Stimulated activated CD8-positive, alpha-beta memory T cell treated with anti-CD3 and anti-CD28 coated beads, Interleukin-4, amount 100 ng/mL, for 4 hours (primary cell): ENCODE measurements at places on chromosomes 7 and 10.
A peak's percentile ranks its signal among the peaks of the same experiment; 100 is the strongest.

DNA sequence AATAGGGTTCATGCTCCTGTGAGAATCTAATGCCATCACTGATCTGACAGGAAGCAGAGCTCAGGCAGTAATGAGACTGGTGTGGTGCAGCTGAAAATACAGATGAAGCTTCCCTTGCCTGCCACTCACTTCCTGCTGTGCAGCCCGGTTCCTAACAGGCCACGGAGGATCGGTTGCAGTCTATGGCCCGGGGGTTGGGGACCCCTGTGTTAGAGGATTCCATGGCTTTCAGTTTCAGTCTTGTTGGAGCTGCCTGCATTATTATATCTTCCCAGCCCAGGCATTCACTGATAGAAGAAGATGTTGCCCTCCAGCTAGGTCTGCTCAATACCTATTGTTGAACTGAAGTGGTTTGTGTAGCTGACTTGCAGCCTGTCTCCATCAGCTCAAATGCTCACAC is 1298.8 kb downstream of the TYW1 start:
- no peak for DNase-seq

- no peak for DNase-seq
Measured at GRCh38 chr7:101757879-101758278, 59.5 kb upstream of the CUX1 start.

- DNase-seq = no peak
Measured at GRCh38 chr10:123087348-123087747, 48.4 kb upstream of the HMX3 start.

DNA sequence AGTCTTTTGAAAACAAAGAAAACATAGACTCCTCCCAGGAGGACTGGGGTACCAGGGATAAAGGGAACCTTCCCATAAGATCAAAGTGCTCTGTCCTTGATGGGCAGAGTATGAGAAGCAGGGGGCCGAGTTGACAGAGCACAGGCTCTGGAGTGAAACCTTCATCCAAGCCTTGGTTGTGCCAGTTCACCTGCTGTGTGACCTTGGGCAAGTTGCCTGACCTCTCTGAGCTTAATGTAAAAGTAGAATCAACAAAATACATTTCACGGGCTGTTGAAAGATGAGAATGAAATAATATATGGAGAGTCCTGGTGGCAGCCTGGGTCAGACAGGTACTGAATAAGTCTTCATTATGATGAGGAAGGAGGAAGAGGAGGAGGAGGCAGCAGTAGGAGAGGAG is 69.9 kb downstream of the SLIT1 start:
- no peak for DNase-seq

- no peak for DNase-seq
Measured at GRCh38 chr10:74743401-74743800, 83.0 kb upstream of the KAT6B start.

GRCh38 chr10:78190051-78190825 is 156.6 kb downstream of the RPS24 start:
- DNase-seq = no peak

- no peak for DNase-seq
Measured at GRCh38 chr10:30011396-30011795, 48.0 kb downstream of the JCAD start.

DNA sequence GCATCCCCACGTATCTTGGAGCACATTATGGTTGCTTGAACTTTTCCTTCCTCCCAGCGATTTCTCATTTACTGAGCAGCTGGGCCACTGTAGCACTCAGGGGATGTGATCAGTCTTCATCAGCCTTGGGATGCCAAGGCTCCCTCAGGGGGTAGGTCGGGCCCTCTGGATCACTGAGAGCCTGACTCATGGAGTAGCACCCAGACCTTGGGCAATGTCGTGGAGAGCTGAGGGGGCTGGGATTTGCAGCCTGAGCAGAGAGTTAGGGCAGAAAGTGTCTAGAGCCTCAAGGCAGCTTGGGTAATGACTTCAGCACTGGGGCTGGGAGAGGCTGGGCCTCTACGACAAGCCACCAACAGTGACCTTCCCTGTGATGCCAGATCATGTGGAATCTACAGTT is 86.5 kb upstream of the CXCL12 start:
- no peak for DNase-seq

DNA sequence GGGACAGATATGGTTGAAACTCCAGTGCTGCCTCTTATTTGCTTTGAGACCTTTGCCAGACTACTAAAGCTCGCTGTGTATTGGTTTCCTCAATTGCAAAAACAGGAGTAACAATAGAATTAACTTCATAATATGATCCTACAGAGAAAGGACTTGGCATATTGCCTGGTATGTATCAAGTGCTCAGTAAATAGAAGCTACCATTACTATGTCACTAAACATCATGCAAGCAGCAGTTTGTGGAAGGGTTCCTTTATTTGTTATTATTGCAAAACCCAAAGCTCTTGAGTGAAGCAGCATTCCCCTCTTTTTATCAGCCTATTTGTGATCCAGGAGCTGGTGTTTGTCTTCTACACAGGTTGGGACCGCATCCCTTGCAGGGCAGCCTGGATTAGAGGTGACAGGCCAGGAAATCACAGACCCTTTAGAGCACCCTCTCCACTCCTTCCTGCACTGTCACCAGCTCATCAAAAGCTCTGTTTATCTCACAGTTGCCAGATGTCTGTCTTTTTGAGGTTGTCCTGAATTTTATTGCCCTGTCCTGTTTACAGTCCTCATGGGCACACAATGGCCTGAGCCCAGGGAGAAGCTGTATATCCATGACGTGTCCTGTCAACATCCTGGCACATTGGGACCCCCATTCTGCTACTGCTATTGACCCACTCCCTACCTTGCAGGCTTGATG is 121.5 kb downstream of the SNX10 start:
- no peak for DNase-seq

- peak; percentile 79 for DNase-seq
Measured at GRCh38 chr10:102408728-102409603, 9.6 kb downstream of the PSD start.

DNA sequence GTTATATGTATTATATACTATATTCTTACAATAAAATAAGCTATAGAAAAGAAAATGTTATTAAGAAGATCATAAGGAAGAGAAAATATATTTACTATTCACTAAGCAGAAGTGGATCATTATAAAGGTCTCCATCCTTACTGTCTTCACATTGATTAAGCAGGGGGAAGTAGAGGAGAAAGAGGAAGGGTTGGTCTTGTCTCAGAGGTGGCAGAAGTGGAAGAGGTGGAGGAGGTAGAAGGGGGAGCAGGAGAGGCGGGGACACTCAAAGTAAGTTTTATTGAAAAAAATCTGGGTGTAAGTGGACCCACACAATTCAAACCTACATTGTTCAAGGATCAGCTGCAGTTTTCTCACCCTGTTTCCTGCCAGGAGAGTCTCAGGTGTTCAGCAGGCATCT is 28.9 kb upstream of the ERCC6 start:
- DNase-seq = no peak

- no peak for DNase-seq
Measured at GRCh38 chr7:2381881-2382509, 21.4 kb upstream of the CHST12 start.

DNA sequence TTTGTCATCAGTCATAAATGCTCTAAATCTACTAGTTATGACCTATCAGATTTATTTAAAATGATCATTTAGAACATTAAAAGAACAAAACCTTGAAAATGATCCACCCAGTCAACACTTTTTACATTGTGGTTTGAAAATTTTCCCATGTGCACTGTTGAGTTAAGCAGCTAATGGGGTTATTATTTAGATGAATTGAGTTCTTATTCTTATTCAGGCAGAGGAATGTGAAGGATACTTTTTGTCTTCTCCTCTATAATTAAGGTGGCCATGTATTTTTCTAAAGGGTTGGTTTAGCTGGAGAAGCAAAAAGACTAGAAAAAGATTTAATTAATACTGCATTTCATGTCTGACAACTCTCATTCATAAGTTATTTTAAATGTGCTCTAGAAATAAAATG is 74.9 kb upstream of the FEZF1 start:
- DNase-seq = no peak

DNA sequence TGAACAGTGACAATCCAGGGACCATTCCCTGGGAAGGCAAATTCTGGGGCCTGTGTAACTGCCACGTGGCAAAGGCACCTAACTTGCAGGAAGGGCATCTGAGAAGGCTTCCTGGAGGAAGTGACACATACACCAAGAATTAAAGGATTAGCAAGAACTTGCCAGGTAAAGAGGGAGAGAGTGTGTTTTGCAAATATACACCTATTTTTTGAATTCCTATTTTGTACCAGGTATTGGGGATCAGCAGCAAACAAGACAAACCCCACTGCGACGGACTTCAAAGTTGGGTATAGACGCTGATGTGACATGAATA is 206.5 kb upstream of the ZMIZ1 start:
- no peak for DNase-seq

DNA sequence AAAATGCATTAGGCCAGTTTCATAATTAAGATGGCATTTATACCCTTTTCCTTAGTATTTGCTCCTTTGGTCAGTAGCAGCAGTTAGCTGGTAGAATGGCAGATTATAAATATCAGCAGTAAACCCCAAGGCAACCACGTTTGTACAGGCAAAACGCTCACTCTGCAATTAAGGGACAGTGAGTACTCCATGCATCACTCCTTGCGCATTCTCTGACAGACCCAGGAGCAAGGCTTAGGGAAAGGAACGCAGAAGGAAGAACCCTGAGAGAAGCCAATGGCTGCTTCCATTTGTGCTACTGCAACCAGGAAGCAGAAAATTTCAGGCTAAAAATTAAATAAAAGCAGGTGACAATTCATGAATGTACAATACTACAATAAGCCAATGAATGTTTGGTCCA is 12.9 kb downstream of the ETV1 start:
- DNase-seq = no peak

DNA sequence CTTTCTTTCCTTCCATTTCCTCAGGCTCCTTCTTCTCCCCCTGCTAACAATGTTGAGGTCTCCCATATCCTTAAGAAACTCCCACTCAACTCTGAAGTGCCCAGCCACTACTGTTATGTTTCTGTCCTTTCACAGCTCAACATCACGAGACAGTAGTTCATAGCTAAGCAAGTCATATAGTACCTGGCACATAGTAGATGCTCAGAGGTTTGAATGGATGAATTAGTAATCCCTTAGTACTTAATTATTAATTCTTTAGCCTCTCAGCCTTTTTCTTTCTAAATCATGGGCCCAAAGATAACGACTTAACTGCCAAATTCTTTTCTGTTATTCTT is 22.6 kb downstream of the CSGALNACT2 start:
- no peak for DNase-seq

- DNase-seq = no peak
Measured at GRCh38 chr10:133082685-133083421, 4.9 kb upstream of the ADGRA1 start.

DNA sequence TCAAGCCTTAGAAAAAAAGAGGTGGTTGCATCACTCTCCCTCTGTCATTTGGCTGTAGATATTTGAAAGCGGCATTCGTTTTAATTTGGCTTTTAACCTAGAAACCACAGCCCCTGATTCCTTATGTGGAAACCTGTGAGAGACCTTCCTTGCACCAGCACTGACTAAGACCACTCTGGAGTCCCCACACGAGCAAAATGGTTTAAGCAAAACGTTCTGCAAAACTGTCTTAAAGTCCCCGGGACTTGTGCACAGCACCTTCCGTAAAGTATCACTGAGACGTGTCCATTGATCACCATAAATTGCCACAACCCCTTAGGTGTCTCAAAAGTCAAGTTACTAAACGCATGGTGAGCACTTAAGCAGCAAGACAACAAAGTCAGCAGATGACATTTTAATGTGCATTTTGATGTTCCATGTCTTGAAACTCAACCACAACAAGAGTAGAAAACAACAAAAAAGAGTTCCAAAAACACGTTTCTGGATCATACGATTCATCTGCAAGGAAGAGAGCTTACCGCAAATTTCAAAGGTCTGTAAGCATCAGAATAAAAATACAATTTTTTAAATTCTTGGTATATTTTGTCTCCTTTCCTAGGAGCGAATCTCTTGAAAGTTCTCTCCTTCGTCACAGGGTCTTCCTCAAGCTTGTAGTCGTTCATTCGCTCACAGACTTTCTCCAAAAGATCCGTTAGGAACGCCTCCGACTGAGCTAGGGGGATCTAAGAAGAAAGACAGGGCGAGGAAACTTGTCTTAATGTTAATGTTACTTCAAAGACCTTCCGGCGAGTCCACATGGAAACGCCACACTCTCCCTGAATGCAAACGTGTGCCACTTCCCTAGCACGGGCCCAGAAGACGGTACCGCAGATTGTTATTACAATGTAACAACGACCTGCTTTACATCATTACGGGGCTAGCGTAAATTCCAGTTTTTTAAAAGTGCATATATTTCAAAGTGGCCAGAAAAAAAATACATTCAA is 37.7 kb downstream of the CNPY1 start:
- DNase-seq = no peak

- DNase-seq = no peak
Measured at GRCh38 chr10:17510242-17510908, 56.0 kb upstream of the ST8SIA6 start.

DNA sequence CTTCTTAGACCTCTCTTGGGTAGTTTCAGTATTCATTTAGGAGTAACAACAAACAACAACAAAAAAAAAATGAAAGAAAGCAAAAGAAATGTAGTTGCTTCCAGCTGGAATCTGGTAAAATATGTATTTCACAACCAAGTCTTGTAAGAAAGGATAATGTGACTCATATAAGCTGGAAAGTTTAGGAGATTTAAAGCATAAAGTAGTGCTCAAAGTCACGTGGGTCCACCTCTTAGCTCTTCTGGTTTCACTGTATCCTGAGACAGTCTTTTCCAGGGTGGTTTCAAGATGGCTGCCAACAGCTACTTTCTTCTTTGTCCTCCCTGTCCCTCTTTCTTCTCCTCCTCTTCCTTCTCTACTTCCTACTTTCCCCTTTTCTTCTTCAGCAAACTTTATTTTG is 69.5 kb upstream of the CDK13 start:
- DNase-seq = no peak

DNA sequence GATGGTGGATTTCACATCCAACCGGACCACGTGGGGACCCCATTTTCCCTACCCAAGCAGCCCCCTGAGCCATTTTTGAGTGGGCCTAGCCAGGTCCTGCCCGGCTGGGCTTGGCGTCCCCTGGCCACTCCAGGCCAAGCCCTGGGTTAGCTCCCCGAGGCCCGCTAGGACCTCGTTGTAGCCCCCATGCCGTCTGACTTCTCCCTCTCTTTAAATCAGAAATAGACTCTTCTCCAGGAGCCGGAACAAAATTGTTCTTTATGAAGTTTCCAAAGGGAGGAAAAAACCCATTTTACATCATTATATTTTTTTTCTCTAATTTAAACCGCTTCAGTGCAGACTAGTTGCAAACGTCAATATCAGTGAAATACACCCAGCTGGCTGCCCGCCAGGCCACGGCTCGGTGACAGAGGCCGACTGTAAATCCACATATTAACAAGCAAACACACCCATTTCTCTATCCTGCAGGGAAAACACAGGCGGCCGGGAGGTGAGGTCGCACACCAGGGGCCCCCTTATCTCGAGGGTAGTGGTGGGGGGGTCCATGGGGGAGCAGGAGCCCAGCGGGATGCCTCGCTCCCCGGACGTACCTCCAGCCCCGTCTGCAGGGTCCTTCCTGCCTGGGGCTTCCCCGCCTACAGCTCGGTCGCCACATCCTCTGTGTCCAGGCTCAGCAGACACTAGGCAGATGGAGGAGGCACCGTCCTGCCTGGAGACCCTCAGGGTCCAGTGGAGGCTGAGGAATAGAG is 72.7 kb downstream of the ELFN1 start:
- DNase-seq = no peak
